SK-N-DZ (cell line): ENCODE measurements at places on chromosomes 11 and 22.

GRCh38 chr22:41243361-41243760 is 2.6 kb upstream of the CHADL start:
- DNase-seq, result no peak

DNA sequence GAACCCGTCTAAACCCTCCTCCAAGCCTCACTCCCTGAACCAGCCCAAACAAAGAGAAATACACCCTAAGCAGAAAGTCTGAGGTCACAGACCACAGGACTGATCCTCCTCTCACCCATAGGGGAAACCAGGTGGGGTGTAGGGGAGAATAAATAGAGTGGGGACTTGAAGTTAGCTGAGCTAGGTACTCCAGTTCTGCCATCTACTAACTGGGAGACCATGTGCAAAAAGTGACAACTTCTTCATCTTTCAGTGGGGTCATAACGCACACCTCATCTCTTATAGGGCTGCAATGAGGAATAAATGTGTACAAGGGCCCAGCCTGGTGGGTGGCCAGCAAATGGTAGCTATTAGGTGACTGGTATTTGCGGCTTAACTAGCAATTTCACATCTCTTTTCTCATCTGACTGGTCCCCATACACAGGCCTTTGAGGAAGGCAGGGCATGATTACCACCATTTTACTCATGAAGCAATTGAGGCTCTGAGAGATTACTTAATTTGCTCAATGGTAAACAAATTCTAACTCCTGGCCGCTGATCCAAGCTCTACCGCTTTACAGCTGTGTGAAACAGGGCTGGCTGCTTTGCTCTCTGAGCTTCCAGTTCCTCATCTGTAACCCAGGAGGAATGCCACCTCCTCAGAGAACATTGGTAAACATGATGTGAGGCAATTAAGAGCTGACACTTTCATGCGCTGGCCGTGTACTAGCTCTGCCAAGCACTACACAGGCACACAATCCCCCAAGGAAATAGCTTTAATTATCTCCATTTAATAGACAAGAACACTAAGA is 16.6 kb downstream of the TBC1D10A start:
- no peak for DNase-seq

- no peak for DNase-seq
Measured at GRCh38 chr11:132670921-132671675, 861.2 kb downstream of the OPCML start.

GRCh38 chr11:12069066-12069676 is 41.2 kb upstream of the MICAL2 start:
- DNase-seq, result no peak

GRCh38 chr11:40139536-40139935 is 1319.9 kb downstream of the LRRC4C start:
- DNase-seq, result no peak

DNA sequence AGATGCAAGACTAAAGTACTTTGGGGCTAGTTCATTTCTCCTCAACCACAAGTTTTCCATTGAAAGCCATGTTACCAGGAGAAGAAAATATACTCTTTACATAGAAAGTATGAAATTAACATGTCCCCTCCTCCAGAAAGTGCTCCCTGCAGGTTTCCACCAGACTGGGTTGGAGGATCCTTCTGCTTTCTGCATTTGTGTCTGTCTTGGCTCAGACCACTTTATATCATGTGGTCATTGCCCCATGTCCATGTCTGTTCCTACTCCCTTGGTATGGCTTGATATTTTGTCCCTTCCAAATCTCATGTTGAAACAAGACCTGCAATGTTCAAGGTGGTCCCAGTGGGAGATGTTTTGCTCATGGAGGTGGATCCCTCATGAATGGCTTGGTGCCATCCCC is 28.4 kb upstream of the ACER3 start:
- no peak for DNase-seq

- DNase-seq, result no peak
Measured at GRCh38 chr11:134207538-134208239, 16.1 kb downstream of the NCAPD3 start.

GRCh38 chr11:58621586-58622262 is 741 bp upstream of the CNTF start:
- no peak for DNase-seq

DNA sequence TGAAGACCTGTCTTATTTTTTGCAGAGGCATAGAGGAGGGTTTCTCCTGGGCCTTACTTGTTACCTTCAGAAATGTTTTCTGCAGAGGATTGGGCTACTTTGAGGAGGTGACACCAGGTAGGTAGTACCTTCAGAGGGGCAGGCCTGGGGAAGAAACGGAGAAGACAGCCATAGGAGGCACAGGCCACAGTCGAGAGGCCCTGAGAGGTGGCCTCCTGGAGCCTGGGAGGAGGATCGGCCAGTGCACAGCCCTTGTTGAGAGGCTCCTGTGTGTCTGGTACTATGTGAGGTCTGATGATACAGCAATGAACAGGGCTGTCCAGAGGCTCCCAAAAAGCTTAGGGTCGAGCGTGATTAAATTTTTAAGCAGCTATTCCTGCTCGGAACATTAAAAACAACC is 11.5 kb downstream of the GTPBP1 start:
- no peak for DNase-seq

DNA sequence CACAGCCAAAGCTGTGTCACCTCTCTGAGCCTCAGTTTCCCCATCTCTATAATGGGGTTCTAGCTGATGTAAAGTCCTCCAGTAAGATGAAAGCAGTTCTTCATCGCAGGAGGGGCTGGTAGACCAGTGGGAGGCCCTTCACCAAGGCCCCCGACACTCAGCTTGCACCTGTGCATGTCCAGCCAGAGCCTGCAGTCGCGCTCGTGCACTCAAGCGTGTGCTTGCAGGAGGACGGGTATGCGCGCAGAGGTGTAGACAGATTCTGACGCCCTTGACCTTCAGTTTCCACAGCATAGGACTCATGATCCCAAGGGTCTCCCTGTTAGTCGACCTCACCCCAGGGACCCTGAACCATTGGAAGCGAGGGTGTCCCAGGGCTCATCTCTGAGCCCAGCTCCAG is 633.7 kb downstream of the TBC1D22A start:
- no peak for DNase-seq

DNA sequence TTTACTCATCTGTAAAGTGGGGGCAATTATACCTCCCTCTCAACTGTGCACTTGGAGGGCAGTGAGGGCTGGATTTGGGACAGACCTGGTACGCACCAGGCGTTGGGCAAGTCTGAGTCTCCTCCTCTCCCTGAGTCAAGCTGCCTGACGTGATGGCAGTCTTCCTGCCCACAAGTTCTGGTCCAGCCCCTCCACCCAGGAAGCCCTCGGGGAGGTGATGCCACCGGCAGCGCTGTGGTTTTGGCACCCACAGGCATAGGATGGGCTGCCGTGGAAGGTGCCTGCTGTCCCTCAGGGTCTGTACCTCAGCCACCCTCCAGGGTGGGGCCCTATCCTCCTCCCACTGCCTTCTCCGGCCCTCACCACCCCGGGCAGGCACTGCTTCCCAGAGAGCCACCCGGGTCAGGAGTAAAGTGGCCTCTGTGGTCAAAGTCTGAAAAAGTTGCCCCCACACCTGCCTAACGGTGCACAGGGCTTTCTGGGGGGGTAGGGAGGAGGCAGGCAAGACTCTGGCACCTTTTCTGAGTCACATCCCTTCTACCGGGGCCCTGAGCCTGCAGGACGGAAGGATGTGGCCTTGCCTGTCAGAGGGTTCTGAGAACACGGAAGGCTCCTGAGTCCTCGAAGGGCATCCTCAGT is 6.5 kb upstream of the APOBEC3H start:
- DNase-seq, result no peak
